ENCODE measurements at places on chromosomes 3 and 15.

GRCh38 chr3:188266562-188267274, 112.8 kb downstream of the LPP start:
- no peak for DNase-seq

GRCh38 chr3:150394606-150395005, 13.5 kb upstream of the TSC22D2 start:
- no peak for DNase-seq

- no peak for DNase-seq
Measured at GRCh38 chr3:150074697-150075416, 104.2 kb upstream of the PFN2 start.

- no peak for DNase-seq
Measured at GRCh38 chr3:41029356-41029755, 169.9 kb upstream of the CTNNB1 start.

DNA sequence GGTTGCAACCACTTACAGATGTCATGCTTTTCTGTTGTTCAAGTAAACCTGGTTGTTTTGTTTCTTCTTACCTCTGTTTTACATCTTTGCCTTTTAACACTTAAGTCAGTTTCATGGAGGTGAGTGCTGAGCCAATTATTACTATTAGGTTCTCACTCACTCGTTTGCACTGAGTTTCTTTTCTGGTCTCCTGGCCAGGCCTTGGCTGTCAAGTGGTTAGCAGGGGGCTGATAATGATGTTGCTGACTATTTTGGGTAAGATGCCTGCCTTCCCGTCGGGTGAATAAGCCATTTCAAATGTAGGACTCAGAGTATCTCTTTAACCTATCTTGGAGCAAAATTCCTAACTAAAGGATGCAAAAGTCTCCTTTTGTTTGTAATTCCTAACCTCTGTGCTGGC, 78.5 kb downstream of the KLHL25 start:
- DNase-seq, result no peak

GRCh38 chr3:196889844-196890708, 22.4 kb downstream of the SENP5 start:
- DNase-seq, result no peak

DNA sequence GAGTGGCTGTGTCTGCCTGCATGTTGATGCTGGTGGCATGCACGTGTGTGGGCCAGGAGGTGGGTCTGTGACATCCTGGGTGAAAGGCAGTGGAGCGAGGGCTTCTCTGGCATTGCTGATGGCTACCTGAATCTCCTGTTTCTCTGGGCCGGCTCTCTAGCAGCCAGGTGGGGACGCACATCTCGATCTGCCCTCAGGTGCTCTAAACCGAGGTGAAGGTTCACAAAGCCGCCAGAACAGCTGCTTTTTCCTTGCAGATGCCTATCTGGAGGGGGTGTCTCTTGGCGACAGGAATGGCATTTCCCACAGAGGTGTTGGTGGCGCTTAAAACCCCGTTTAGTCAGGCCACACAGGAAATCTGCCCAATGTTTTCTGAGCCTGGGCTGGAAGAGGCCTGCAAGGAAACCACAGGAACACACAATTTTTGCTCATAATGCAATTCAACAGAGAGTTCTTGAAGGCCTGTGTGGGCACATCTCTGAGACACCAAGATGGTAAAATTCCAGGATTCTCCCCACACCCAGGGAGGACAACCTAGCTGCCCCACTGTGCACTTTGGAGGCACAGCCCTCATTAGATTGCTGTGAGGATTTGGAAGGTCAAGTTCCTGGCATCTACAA, 11.9 kb downstream of the TMEM158 start:
- DNase-seq, result no peak

DNA sequence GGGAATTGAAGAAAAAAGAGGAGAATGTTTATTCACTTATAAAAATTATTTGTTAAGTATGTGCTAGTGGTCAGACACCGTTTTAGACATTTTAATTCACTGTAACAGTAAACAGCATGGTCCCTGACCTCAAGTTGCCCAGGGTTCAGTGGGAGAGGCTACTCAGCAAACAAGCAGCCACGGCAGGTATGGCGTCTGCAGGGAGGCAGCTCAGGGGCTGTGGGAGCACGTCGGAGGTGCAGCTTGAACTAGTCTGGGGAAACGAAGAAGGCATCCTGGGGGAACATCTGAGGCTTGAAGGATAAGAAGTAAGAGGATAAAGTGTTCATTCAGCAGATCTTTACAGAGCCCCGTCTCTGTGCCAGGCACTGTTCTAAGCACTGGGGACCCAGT, 66.0 kb downstream of the CRTC3 start:
- peak; percentile 12 for DNase-seq

GRCh38 chr3:331881-332280, 135.3 kb downstream of the CHL1 start:
- DNase-seq, result no peak

DNA sequence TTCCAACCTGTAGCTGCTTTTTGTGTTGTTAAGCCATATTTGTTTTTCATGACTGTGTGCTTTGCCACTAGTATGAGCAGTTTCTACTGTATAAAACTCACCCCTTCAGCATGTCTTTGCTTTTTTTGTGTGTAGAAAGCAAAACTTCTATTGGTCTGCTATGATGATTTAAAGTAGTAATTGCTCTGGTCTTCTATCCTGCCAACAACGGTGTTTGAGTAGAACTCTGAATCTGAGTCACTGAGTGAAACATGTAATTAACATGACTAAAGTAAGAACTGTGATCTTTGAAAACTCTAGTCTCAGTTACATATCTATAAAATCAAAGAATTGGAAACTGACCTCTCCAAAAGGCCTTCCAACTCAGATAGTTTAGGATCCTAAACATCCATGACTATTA, 133.6 kb downstream of the TPRG1 start:
- DNase-seq, result no peak

DNA sequence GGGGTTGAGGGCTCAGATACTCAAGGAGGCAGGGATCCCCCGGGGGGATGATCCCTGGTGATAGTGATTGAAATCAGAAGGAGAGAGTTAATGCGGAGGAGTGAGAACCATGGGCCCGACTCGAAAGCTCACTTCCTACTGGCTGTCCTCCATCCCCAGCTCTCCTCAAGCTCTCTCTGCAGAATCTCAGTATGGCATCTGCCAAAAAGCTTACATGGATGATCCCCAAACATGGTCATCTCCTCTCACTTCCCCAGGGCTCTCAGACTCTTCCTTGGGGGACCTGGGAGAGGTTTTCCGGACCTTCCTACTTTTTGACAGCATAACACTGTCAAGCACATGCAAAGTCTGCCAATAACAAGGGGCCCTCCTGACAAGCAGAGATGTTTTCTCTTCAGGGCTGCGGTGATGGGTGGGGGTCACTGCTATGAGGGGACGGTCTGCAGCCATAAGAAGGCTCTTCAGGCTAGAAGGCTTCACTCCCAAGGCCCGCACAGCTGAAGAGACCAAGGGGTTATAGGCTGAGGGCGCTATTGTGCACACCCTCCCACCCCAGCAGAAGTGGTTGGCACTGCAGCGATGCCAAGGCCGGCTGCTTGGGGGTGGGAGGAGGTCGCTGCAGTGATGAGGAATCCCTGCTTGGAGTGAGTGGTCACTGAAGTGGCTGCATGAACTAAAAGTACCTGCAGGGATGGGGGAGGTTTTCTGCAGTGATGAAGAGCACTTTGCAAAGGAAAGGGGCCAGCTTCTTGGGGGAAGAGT, 828 bp upstream of the VWA5B2 start:
- no peak for DNase-seq

DNA sequence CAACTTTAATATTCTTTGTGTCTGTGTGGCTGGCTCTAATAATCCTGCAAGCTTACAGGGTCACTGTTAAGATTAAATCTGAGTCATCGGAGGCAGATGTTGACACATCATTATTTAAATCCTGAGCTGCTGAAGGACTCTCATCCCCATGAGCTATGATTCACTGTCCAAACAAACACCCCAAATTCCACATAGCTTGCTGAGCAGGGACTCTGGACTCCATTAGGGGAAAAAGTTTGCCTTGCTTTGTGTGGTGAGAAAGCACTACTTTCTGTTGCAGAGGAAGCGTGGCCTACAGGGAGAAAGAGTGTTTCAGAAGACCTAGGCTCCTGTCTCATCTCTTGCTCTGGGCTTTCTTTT, 213.7 kb downstream of the PDCD6IP start:
- no peak for DNase-seq

DNA sequence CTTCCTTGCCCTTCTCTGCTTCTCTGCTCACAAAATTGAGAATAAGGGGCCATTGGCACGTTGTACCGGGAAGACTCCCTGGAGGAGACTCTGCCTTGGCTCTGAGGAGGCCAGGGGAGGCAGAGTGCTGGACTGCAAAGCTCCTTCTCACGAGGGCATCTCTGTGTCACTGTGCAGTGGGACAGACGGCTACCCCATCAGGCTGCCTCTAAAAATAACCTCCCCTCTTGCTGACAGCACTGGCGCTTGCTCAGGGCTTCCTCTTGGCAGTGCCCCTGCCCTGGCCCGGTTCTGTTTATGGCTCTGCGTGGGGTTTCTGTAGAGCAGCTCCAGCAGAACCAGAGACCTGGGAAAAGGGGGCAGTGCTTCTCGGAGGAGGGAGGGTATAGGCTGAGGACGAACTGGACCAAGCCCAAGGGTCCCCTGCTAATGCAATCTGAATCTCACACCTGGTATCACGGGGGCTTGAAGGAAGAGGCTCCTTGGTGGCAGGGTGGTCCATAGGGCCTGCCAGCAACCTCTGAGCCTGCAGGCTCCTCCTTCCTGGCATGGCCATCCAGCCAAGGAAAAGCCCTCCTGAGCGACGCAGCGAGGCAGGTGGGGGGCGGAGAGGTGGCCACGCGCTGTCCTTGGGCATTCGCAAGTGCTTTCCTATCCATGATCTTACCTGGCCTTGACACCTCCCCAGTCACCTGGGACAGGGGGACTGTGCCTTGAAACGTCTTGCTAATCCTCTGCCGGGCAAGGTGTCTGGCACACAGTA, 63.3 kb upstream of the TLE3 start:
- no peak for DNase-seq

- no peak for DNase-seq
Measured at GRCh38 chr3:161332792-161333191, 38.5 kb downstream of the SPTSSB start.

- DNase-seq, result no peak
Measured at GRCh38 chr15:89455535-89455934, 40.8 kb downstream of the RHCG start.

DNA sequence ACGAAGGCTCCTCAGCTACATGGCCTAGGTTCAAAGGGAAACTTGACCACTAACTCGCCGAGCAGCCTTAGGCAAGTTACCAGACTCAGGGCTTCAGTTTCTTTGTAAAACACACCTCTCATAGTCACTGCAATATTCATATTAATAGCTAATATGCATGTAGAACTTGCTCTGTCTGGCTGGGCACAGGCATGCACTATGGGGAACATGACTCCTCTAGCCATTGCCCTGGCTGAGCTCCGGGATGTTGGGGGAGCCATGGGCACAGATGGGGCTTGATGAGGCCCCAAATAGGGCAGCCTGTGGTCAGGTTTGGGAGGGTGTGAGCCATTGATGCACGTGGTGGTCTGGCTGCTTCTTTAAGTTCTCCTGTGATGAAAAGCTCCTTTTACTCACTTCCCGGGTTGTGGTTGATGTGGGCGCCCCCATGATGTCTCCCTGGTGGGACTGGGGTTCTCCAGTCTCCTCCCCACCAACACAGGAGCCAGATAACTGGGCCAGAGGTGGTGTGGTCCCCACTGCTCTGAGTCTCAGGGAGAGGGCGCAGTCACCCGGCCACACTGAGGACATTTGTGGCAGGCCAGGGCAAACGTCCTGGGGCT, 29.4 kb upstream of the DUSP7 start:
- no peak for DNase-seq

- DNase-seq, result no peak
Measured at GRCh38 chr3:43217633-43218032, 68.7 kb upstream of the SNRK start.

DNA sequence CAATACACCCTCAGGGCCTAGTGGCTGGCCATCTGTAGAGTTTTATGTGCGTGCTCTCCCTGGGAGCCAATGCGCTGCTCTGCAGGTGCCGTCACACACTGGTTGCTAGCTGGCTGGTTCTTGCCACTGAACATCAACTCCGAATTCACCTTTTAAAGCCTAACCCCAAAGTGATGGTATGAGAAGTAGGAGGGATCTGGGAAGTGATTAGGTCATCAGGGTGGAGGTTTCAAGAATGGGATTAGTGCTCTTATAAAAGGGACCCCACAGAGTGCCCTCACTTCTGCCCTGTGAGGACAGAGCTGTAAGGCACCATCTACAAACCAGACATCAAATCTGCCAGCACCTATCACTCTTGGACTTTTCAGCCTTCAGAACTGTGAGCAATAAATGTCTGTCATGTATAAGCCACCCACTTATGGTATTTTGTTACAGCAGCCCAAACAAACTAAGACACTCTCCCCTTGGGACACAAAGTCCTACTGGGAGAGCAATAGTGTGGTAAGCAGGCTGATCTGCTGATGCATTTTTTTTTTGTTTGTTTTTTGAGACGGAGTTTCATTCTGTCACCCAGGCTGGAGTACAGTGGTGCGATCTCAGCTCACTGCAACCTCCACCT, 20.3 kb downstream of the RGMA start:
- DNase-seq, result no peak

- DNase-seq, result no peak
Measured at GRCh38 chr3:124636863-124637296, 93.4 kb upstream of the UMPS start.

- no peak for DNase-seq
Measured at GRCh38 chr15:65264863-65265430, 21.7 kb downstream of the PARP16 start.

DNA sequence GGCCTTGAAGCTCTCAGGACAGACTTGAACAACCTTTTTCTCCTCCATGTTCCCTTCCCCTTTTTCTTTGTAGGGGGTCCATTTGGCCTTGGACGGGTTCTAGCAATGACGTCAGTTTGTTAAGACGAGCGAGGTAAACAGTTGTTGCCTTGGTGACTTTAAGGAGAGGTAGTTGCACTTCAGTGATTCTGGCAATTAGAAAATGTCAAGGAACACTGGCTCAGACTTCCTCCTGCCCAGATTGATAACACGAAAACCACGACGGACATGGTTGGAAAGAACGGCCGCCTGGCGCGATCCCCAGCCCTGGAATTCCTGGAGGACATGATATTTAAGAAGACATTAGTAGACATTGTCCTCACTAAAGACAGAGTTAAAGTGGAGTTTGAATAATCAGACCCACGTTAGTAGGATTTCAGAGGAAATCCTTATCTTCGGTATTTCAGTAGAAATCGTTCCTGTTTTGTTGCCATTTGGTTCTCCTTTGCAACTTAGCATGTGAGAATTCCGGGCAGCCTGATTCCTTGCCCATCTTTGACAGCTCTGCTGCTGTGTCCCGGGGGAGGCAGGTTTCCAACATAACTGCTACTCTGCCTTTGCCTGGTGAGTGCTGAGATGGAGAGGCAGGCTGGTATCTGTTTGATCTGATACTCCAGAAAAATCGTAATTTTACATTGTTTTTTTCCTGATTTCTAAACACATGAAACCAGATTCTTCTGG, 87.3 kb downstream of the ST6GAL1 start:
- DNase-seq, result no peak

DNA sequence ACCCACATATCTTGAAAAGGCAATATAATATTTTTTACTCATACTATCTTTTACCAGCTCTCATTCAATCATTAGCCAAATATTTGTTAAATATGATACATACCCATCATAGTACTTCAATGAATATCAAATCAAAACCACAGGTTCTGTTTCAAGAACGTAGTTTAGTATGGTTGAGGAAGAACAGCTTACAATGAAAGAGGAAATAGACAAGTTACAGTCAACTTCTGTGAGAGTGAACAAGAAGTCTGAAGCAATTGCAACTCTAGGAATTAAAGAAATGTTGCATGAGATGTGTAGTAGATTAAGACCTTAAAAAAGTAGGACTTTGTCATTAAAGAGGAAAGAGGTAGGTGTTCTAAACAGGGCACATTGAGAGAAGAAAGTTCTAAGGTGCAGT, 9.3 kb downstream of the BCHE start:
- no peak for DNase-seq

GRCh38 chr3:100865442-100865841, 127.8 kb downstream of the ABI3BP start:
- no peak for DNase-seq

Measured in CD4-positive, alpha-beta T cell treated with Interleukin-17A for 4 hours (primary cell).